M059J (cell line): ENCODE measurements at places on chromosomes 1 and 21.

DNA sequence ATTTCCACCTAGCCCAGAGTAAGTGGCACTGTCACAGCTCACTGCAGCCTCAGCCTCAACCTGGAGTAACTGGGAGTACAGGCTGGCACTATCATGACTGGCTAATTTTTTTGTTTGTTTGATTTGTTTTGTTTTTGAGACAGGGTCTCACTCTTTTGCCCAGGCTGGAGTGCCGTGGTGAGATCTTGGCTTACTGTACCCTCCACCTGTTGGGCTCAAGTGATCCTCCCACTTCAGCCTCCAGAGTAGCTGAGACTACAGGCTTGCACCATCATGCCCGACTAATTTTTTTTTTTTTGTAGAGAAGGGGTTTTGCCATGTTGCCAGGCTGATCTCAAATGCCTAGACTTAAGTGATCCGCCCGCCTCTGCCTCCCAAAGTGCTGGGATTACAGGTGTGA, 2.5 kb downstream of the UCK2 start:
- no peak for DNase-seq

GRCh38 chr1:184889166-184889565, 85.1 kb downstream of the NIBAN1 start:
- no peak for DNase-seq

DNA sequence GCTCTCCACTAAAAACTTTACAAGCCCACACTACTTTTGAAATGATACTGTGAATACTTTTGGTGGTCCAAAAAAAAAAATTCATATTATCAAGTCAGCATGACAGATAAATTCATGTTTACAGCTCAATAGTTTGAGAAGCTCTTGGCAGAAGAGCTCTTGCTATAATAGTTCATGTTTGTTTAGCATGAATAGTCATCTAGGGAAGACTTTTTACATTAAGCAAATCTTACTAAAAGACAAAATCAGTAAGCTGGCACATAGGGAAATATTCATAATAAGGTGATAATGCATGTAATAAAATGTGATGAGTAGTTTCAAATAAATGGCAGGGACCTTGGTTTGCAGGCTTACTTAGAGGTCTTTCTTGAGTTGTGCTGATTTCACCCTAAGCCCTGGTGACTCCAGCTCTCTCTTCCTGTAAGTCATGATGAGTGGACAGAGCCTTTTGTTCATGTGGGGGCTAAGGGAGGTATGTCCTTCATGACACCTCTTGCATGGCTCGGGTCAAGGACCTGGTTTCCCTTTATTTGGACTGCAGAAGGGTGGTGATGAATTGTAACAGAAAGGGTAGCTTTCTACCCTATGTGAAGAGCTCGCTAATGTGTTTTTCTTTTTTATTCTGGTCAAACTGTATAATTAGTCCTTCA, 166.7 kb downstream of the GABPA start:
- DNase-seq = peak; percentile 14

- peak; percentile 19 for DNase-seq
Measured at GRCh38 chr1:97042551-97042950, 321.0 kb downstream of the PTBP2 start.

GRCh38 chr1:231665726-231666125, 39.1 kb downstream of the DISC1 start:
- no peak for DNase-seq

DNA sequence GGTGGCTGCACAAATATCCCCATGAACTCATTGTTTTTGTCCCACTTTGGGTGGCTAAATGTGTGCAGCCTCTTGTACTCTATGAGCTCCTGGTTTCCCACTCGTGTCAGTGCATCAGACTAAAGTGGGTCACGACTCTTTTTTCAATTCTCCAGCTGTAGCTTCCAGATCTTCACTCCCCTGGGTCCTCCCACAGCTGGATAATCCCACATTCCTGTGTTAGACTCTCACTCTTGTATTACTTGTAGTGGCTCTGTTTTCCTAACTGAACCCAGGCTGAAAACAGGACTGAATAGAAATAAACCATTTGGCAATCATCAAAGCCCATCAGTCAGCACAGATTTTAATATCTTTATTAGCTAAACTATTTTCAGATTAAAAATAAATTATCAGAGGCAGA, 60.4 kb downstream of the UBE2U start:
- DNase-seq = no peak

- DNase-seq = no peak
Measured at GRCh38 chr1:30521261-30521865, 202.0 kb downstream of the MATN1 start.

DNA sequence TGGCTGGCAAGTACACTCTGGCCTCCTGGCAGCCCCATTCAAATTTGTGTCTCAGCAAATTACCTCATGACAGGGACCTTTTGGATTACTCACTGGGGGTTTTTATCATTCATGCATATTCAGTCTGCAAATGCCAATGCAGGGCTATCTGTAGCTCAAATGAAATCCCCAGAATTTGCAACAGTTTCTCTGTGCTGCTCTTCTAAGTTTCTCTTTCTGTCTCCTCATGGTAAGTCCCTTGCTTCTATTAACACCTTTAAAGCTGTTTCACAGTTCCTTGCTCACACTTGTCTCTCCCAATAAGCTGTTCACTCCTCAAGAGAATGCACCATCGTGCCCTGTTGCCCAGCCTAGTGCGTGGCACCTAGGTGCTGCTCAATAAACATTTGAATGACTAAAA, 3.3 kb upstream of the FAM78B start:
- no peak for DNase-seq

- DNase-seq = peak; percentile 47
Measured at GRCh38 chr1:110440877-110441276, 10.1 kb upstream of the PROK1 start.

DNA sequence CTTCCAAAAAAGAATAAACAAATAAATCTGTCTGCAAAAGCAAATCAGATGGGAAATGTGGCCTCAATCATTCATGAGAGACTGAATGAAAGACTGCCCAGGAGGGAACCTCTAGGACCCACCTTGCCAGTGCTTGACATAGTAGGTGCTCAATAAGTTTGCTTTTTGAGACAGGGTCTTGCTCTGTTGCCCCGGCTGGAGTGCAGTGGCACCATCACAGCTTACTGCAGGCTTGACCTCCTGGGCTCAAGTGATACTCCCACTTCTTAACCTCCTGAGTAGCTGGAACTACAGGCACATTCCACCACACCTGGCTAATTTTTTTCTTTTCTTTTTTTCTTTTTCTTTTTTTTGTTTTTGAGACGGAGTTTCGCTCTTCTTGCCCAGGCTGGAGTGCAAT, 40.3 kb upstream of the CCSAP start:
- no peak for DNase-seq

GRCh38 chr1:78275906-78276685, 214.7 kb upstream of the PTGFR start:
- DNase-seq = peak; percentile 55

DNA sequence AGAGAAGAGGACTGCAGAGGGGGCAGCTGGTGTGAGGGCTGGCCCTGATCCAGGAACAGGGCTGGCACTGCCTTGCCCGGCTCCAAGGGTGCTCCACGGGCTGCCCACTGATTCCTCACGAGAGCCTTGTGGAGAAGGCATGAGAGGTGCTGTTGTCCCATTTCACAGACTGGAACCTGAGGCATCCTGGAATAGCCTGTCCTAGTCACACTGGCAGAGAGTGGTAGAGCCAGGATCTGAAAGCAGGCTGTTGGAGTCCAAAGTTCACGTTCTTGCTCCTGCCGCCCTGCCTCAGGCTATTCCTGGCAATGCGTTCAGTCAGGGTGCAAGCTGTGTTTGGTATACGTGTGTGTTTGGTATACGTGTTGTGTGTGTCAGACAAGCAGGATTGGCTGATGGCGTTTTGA, 1.8 kb downstream of the RER1 start:
- DNase-seq = no peak

- peak; percentile 34 for DNase-seq
Measured at GRCh38 chr1:113784104-113784779, 25.0 kb upstream of the PHTF1 start.

DNA sequence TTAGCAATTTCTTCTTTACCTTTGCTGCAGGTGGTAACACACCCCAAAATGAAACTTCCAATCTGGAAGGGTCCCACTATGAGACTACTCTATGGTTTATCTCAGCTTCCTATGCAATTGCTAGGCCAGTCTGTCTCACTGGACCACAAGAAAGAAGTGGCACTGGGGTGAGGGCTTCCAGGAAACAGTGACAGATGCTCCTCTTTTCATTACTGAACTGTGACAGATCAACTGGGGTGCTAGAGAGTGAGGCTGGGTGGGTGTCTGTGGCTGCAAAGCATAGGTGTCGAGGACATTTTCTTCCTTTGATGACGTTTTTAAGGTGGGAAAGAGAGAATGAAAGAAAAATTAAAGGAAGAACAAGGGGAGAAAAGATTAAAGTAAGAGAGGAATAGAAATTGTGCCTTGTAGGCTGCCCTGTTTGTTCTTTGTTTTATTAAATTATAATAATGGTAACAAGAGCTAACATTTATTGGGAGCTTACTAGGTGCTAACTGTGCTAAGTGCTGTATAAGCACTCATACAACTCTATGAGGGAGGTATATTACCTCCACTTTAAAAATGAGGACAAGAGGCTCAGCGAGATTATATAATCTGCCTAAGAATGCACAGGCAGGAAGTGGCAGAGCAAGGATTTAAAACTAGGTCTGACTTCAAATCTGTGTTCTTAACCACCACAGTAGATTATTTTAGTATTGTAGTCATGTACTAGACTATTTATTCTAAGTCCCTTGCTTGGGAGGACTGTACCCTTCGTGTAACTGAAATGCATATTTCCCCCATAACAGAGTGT, 27.8 kb upstream of the DMRTA2 start:
- DNase-seq = no peak

- DNase-seq = peak; percentile 90
Measured at GRCh38 chr1:219699870-219700269, 87.0 kb upstream of the ZC3H11B start.

DNA sequence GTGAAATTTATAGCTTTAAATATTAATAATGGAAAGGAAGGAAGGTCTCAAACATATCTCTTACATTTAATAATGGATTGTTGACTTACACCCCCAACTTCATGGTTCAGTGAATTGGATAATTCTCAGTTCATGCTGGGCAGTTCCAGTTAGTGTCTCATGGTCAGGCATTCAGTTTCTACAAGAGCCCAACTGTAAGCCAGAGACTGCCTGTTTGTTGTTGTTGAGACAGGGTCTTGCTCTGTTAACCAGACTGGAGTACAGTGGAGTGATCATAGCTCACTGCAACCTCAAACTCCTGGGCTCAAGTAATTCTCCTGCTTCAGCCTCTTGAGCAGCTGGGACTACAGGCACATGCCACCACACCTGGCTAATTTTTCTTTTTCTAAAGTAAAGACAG, 5.0 kb upstream of the DMAP1 start:
- DNase-seq = no peak

- no peak for DNase-seq
Measured at GRCh38 chr1:4115191-4115900, 215.3 kb upstream of the C1orf174 start.

DNA sequence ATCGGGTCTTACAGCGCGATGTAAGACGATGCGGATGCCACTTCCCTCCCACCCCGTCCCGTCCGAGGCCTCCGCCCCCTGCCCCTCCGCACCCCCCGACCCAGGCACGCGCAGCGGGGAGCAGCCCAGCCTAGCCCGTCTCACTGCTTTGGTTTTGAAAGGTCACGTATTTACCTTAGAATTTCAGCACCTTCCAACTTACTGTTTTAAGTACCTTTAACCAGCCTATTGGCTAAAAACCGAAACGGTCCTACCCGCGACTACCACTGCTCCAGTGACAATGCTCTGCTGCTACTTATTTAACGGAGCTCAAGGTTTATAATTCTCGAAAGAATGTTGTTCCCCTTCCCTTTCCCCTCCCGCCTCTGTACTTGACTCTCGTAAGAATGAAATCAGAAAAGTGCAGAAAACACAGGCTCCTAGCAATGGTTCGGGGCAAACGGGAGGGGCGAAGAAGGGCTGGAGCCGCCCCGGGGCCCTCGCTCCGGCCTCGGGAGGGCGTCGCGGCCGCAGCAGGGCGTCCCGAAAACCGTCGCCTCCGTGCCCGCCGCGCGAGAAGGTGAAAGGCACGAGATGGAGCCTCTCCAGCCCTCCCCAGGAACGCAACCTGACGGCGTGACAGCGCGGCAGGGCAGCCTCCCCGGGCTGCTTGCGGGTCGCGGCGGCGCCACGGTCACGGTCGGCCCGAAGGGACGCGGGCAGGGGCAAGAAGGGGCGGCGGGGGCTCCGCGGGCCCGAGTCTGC, 667 bp downstream of the TMEM50B start:
- peak; percentile 59 for DNase-seq

DNA sequence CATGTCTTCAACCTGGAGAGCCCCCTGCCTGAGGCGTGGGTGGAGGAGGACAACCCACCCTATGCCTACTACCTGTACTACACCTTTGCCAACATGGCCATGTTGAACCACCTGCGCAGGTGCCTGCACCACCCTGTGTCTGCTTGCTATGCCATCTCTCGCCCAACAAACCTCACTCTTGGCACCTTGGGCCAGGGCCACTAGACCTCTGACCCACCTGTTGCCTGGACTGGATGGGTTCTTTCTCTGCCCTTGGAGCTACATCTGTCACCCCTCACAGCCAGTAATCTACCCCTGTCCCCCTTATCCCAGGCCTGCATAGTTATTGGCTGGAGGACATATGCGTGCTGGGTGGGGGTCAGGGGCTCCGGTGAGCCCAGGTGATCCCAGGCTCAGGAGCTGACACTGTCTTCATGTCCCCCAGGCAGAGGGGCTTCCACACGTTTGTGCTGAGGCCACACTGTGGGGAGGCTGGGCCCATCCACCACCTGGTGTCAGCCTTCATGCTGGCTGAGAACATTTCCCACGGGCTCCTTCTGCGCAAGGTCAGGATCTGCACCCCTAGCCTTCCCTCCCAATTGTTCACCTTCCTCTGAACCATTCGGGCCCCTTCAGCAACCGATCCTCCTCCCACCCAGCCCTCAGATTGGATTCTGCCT, 9.9 kb downstream of the AMPD2 start:
- no peak for DNase-seq

DNA sequence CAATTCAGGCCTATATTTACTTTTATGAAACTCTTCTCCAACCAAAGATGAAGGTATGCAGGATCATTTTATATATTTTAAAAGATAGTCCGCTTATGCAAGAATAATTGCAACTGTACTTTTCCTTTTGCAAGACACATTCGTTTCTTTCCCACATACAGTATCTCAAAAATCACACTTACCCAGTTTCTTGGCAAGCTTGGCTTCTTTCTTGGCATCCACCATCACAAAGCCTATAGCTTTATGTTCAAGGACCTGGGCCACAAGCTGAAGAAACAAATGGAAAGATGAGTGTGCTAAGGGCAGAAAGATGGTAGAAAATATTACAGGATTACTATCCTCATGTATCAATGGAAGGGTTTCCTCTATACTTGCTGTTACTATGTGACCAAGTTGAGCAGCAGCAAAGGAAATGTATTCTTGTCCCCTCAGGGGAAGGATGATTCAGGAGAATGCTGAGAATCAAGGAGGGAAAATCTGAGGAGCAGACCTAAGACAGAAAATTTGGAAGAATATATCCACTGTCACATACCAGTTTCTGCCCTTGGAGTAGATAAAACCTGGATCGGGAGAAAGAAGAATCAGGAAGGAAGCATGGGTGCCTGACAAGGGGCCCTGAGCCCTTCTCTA, 23.8 kb downstream of the CASQ2 start:
- DNase-seq = no peak

- DNase-seq = peak; percentile 9
Measured at GRCh38 chr1:70706381-70707037, 295.4 kb downstream of the CTH start.

- DNase-seq = no peak
Measured at GRCh38 chr1:202786804-202787203, 21.4 kb downstream of the KDM5B start.

- DNase-seq = peak; percentile 80
Measured at GRCh38 chr1:41357451-41358101, 3.7 kb upstream of the FOXO6 start.

GRCh38 chr1:36721261-36721660, 238.5 kb upstream of the CSF3R start:
- no peak for DNase-seq
